ENCODE measurements at places on chromosomes 12 and 14.
A peak's percentile ranks its signal among the peaks of the same experiment; 100 is the strongest.

DNA sequence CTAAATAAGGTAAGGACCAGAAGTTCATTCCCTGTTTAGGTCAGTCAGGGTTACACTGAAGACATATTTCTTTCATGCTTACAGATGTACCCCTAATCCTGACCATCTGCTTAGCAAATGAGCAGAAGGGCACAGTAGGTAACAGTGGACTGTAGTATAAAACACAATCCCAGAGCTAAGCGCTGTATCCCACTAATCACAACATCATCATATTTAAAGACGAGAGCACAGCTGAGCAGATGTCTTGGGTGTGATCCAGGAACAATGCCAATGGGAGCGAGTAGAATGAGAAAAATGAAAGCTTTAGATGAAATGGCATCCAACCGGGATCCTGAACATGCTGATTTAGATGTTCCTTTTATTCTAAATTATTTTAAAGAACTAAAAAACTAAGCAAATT, 213.4 kb downstream of the CCER1 start:
- DNase-seq, result peak; percentile 6

DNA sequence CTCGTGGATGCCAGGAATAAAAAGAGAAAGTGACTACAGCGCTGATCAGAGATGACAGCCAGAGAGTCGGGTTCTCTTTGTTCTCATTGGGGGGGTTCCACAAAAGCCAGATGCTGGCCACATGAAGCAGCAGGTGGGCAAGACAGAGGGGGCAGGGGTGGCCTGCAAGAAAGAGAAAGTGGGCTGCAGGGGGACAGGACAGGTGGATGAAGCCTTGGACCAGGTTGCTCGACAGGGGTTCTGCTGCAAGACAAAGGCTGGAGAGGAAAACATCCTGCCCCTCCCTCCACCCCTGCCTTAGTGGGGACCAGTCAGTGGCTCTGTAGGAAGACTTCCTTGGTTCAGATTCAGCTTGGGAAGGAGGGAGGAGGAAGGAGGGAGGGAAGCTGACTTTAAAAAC, 126.2 kb downstream of the KSR2 start:
- DNase-seq, result no peak

GRCh38 chr12:132647858-132648257, 29.3 kb downstream of the P2RX2 start:
- no peak for DNase-seq

DNA sequence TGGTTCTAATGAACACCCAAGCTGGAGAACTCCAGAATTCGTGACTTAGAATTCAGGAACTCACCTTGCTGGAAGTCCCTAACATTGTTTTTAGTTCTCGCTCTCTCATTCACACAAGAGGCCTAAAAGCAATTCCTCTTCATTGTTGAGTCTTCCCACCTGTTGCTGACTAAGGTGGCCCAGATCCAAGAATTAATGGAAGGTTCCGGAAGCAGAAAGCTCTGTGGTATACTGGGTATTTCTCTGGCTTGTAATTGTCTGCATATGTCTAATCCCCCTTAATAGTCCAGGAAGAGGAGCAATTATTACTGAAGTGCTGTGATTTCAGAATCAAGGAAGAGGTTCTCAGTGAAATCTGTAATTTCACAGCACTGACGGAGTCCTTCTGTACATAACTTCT, 31.4 kb downstream of the TMEM233 start:
- no peak for DNase-seq

DNA sequence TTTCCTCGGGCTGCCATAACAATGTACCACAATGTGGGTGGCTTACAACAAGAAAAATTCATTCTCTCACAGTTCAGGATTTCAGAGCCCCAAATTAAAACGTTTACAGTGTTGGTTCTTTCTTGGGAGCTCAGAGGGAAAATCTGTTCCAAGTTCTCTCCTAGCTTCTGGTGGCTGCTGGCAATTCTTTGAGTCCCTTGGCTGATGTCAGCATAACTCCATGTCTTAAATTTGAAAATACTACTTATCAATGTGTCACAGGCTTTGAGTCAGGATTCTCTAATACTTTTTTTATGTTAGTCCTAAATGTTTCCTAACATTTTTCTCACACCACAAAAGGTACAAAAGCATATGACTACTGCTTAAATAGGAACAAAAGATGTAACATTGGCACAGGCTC, 198.4 kb upstream of the ATXN7L3B start:
- DNase-seq, result no peak

DNA sequence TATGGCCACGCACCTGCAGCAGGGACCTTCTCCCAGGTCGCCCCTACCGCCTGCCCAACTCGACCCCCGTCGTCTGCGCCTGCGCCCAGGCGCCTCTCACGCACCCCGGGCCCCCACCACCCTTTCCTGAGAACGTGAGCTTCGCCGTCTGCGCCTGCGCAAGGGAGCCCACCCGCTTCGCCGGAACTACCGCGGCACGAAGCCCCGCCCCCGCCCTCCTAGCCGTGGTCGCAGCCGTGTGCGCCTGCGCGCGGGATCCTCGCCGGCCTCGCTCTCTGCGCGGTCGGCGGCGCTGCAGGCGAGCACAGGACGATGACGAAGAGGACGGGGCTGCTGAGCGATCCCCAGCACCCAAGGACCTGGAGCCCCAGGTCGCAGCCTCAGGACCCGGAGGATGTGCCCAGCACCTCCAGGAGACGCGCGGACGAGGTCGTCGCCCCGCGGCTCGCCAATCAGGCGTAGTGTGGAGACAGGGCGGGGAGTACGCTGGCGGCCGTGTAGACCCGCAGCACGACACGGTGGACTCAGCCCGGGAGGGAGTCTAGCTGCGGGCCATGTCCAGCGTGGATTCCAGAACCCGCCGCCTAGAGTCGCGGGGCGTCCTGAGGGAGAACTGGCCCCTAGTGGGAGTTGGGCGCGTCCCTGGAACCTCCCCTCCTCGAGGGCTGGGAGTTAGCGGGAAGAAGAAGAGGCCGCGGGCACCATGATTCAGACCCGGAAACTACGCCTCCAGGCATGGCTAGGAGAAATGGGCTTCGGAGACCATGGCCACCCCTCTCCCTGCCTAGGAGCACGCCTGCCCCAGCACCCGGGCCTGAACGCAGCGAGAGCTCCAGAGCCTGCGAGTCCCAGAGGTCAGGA, 1120.8 kb upstream of the TMEM132C start:
- peak; percentile 87 for DNase-seq

DNA sequence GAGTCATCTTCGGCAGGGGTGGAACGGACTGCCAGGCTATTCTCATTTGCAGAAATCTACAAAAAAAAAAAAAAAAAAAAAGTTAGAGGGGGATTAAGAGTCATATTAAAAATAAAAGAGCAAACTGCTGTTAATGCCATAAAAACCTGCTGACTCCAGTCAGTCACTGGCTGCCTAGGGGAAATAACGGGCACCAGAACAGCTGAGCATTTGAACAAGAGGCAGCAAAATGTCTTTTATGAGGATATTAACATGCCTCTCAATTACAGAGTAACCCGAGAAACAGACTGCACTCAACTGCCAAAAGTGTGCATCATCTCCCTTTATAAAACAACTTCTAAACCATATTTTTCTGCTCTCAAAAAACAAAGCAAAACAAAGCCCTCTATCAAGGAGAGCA, 28.7 kb upstream of the CERS5 start:
- DNase-seq, result no peak

Data from adipocyte (in vitro differentiated cells).